ENCODE measurements at places on chromosomes 4 and X.

- DNase-seq, result no peak
Observed at GRCh38 chrX:40402831-40403533, 177.8 kb upstream of the ATP6AP2 start.

DNA sequence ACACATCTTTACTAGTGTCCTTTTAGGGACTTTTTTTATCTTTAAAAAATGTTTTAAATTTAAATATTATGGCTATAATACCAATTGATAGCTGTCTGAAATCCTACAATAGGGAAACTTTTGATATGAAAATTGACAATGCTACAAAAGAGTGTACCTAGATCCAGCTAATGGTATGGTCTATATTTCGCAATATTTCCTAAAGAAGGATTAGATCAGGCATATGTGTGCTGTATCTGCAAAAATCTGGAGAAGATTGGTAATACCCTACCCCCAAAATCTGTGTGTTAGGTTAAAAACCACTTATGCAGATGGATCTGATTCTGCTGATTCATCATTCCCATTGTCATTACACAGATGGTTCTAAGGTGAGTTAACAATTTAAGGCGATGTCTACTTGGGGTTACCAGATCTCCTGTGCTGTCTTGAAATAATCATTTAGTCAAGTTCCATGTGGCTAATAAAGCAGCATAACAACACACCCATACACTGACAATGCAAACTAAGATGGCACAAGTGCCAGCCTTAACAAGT, 137.1 kb downstream of the GASK1B start:
- no peak for DNase-seq

- no peak for DNase-seq
Observed at GRCh38 chr4:107710493-107711459, 9.3 kb downstream of the PAPSS1 start.

GRCh38 chr4:8820178-8821102, 51.2 kb downstream of the HMX1 start:
- no peak for DNase-seq

GRCh38 chr4:53935780-53936179, 128.6 kb downstream of the CHIC2 start:
- DNase-seq, result no peak

GRCh38 chr4:78781924-78782323, 5.8 kb downstream of the BMP2K start:
- no peak for DNase-seq

GRCh38 chr4:121740796-121741409, 24.1 kb downstream of the SMIM43 start:
- no peak for DNase-seq

- no peak for DNase-seq
Observed at GRCh38 chr4:163815776-163816175, 321.3 kb downstream of the TMA16 start.

- no peak for DNase-seq
Observed at GRCh38 chr4:1570291-1571164, 113.6 kb downstream of the FAM53A start.

- DNase-seq, result no peak
Observed at GRCh38 chr4:76540486-76540885, 105.5 kb downstream of the SHROOM3 start.

DNA sequence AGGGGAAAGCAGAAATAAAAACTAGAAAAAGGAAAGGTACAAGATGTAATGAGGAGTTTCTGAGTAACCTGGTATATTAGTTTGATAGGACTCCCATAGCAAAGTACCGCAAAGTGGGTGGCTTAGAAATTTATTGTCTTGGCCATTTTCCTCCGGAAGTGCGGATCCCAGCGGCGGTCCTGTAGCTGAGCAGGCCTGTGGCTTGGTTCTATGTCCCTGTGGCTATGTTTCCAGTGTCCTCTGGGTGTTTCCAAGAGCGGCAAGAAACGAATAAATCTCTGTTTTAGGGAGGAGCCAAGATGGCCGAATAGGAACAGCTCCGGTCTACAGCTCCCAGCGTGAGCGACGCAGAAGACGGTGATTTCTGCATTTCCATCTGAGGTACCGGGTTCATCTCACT, 44.0 kb upstream of the LDB2 start:
- DNase-seq, result no peak

DNA sequence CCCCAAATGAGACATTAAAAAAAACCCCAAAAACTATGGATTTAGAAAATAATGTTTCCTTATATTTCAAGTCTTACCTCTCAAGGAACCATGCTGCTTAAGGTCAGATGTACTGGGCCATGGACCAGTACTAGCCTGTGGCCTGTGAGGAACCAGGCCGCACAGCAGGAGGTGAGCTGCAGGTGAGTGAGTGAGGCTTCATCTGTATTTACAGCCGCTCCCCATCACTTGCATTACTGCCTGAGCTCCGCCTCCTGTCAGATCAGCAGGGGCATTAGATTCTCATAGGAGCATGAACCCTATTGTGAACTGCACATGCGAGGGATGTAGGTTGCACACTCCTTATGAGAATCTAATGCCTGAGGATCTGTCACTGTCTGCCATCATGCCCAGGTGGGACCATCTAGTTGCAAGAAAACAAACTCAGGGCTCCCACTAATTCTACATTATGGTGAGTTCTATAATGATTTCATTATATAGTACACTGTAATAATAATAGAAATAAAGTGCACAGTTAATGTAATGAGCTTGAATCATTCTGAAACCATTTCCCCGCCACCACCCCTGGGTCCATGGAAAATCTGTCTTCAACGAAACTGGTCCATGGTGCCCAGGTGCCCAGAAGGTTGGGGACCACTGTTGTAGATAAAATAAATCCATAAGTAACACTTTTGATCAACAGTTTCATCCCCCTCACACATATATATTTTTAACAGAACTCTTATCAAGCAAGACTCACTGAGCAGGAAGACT, 105.3 kb upstream of the CBR4 start:
- DNase-seq, result no peak

DNA sequence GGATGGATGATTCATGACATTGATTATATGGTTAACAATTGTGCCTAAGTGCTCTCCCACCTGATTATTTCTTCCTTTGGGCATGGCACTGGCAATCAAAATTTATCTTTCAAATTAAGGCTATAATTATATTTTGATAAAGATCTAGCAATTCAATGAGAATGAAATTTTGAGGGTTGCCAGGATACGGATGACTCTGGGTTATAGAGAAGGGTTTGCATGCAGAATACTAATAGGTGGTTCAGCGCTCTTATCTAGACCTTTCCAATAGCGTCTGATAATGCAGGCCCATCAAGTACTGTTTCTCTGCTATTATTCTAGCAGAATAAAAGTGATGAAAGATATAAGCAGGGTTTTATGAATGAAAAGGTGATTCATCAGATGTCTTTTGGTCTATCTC, 74.9 kb upstream of the SCML1 start:
- DNase-seq, result no peak

DNA sequence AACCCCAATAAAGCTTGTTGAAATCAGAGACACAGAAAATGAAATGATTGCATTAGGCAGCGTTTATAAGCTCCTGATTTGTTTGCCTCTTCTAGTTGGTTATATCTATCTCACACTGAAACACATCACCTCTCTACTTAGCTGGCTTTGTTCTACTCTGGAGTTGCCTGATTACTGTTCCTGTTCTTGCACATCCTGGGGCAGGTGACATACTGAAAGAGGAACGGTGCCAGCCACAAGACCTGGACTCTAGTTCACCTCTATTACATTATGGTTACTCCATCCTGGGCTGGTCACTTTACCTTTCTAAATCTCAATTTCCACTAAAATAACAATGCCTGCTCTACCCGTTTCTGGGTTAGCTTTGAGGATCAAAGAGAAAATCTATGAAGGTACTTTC, 47.9 kb downstream of the TRIM2 start:
- DNase-seq, result no peak

- no peak for DNase-seq
Observed at GRCh38 chr4:139740121-139740520, 74.5 kb downstream of the MGST2 start.

DNA sequence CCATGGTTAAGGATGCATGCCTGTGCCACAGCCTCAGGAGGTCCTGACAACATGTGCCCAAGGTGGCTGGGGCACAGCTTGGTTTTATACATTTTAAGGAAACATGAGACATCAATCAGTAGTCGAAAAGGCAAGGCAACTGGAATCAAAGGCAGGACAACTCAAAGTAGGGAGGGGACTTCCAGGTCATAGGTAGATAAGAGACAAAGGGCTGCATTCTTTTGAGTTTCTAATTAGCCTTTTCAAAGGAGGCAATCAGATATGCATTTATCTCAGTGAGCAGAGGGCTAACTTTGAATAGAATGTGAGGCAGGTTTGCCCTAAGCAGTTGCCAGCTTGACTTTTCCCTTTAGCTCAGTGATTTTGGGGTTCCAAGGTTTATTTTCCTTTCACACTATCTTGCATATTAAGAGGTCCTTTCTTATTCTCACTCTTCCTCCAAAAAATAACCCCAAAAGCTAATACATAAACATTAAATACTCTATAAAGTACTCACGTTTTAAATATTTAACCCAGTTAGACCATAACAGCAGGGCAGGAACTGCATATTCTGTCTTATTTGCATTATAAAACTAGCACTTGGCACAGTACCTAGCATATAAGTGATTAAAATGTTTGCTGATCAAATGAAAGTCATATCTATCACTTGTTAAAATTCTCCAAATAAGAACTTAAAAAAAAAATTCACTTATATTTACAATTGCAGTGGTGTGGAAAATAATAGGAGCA, 36.3 kb upstream of the UGT8 start:
- peak; percentile 45 for DNase-seq

- no peak for DNase-seq
Observed at GRCh38 chr4:183561905-183562304, 57.0 kb downstream of the ING2 start.

DNA sequence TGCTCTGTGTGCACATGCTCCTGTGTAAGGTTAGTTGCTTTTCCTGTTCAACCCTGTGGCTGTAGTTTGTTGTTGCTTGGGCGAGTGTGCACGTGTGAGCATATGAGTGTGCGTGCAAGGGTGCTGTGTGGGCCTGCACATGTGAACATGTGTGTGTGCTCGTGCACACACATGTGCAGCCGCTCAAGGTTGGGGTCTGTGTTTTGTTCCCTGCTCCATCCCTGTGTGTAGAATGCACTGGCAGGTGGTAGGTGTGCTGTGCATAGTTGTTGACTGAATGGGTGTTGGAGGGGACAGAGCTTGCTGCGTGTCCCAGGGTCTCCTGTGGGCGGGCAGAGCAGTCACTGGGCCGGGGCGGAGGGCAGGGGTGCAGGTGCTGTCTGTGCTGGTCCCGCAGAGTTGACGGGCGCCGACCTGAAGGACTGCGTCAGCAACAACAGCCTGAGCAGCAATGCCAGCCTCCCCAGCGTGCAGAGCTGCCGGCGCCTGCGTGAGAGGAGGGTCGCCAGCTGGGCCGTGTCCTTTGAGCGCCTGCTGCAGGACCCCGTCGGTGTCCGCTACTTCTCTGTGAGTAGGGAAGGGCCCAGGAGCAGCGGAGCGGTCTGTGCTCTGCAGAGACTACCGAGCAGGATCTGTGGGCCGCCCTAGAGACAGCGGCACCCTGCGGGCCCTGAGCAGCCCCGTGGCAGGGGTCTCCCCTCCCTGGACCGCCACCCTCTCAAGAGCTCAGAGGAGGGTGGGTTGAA, 27.9 kb upstream of the HGFAC start:
- no peak for DNase-seq

DNA sequence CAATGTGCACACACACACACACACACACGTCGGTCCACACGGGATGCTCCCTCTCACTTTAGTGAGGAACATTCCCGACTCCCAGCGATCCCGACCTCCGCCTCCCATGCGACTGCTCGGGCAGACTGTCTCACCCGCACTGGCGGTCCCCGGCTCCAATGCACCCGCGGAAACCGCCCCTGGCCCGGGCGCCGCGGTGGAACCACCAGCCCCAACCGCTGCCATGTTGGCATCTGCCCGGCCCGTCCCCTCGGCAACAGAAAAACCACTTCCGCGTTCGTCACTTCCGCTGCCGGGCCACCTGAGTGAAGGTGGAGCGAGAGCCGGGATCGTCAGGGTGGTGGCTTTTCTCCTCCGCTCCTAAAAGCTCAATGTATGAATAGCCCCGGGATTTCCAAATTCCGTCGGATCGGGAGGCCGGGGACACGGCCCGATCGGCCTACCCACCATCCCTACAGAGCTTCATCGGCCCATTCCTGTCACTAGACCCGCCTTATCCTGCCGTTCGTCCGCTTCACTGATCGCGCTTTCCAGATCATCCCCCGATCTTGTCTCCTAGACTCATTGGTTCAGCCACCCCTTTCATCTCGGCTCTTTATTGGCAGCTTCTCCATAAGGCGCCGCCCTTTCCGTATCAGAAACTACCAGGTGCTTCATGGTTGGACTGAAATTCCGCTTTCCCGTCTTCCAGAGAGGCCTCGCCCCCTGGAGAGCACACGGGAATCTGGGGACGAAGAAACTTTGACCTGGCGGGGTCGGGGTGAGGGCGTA, at the start of gene SLC35A2:
TSS of gene SLC35A2 (minus strand) at position 235 of the 771 bp plus-strand sequence. CDS start at position 225, 10 bp downstream.
- no peak for DNase-seq

- DNase-seq, result no peak
Observed at GRCh38 chr4:71066737-71067716, 73.6 kb downstream of the DCK start.

GRCh38 chr4:40121515-40121914, 64.9 kb downstream of the N4BP2 start:
- DNase-seq, result no peak

- peak; percentile 20 for DNase-seq
Observed at GRCh38 chrX:96182366-96182765, 502.3 kb upstream of the DIAPH2 start.

GRCh38 chr4:1014291-1015167, 3.1 kb downstream of the FGFRL1 start:
- no peak for DNase-seq

- DNase-seq, result no peak
Observed at GRCh38 chr4:145484225-145484846, 2.7 kb downstream of the SMAD1 start.

- no peak for DNase-seq
Observed at GRCh38 chr4:71559957-71560571, 221.2 kb downstream of the SLC4A4 start.

GRCh38 chr4:41839916-41840854, 91.7 kb upstream of the PHOX2B start:
- no peak for DNase-seq

GRCh38 chr4:151527699-151528098, 118.7 kb downstream of the FHIP1A start:
- no peak for DNase-seq

DNA sequence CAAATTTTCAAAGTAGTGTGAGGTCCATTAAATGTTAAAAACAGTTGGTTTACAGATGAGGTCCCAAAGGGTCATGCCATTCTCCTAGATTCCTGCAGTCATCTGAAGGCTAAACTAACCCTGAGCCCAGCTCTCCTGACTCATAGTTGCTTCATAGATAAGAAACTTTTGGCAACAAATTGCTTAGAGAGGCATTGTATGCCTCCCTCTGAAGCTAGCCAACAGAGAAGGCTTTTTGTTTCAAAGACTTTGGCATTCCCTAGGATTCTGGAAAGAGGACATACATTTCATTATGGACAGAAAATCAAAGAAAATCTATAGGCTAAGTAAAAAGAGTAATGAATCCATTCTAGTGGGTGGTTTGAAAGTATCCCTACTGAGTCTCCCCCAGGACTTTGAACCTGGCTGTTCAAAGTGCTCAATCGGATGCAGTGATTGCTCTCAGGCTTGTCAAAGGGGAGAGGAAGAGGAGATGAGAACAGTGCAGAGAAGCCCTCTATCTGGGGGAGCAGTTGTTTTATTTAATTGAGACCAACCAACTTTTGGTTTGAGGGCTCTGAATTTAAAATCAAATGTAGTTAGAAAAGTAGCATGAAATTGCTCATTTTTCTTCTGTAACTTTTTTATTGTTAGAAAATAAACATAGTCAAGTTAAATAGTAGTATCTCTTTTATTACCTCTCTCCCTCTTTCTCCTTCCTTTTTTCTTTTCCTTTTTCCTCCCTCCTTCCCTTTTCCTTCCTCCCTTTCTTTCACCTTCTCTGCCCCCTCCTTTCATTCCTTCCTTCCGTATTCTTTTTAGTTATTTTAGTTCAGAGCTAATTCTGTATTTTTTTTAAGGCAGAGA, 72.3 kb upstream of the ZNF518B start:
- DNase-seq, result no peak

All from iPS DF 6.9 (cell line).